ENCODE measurements at places on chromosomes 7 and 10.

- DNase-seq = no peak
Observed at GRCh38 chr10:69916118-69916517, 114.4 kb downstream of the COL13A1 start.

- DNase-seq = no peak
Observed at GRCh38 chr10:10701084-10701611, 316.5 kb upstream of the CELF2 start.

GRCh38 chr7:117237646-117238045 is 85.2 kb downstream of the WNT2 start:
- no peak for DNase-seq

DNA sequence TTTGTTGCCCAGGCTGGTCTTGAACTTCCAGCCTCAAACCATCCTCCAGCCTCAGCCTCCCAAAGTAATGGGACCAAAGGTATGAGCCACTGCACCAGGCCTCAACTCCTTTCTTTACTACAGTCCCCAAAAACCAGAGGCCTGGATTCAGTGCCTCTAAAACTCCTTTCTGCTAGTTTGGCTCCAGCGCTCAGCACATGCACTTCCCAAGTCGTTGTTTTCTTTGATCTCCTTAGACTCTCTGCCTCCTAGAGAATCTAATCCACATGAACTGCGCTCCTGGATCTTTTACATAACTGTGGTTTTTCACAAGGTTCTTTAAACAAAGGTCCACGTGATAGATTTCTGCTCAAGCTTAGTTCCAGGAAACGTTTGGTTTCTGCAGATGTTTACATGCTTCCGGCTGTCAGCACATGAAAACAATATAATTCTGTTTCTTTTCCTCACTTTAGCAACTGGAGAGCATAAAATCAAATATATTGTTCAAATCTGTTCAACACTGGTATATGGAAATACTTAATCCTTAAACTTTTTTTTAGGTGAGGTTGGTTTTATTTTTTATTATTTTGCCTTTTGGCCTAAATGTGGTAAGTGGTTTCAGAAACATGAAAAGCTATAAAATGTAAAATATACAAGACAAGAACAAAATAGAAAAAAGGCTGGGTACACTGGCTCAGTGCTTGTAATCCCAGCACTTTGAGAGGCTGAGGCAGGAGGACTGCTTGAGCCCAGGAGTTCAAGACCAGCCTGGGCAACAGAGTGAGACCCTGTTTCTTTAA is 270.5 kb upstream of the MKLN1 start:
- DNase-seq = no peak

GRCh38 chr10:7596356-7596755 is 70.4 kb downstream of the ITIH5 start:
- DNase-seq = no peak

DNA sequence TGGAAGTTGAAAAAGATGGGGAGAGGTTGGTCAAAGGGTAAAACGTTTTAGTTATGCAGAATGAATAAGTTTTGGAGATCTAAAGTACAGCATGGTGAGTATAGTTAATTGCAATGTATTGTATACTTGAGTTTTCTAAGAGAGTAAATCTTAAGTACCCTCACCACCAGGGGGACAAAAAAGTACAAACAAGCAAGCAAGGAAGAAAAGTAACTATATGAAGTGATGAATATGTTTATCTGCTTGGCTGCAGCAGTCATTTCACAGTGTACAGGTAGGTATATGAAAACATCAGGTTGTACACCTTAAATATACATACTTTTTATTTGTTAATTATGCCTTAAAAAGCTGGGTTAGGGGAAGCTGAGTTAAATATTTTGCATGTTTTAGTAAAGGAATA is 157.3 kb downstream of the PCLO start:
- DNase-seq = no peak

DNA sequence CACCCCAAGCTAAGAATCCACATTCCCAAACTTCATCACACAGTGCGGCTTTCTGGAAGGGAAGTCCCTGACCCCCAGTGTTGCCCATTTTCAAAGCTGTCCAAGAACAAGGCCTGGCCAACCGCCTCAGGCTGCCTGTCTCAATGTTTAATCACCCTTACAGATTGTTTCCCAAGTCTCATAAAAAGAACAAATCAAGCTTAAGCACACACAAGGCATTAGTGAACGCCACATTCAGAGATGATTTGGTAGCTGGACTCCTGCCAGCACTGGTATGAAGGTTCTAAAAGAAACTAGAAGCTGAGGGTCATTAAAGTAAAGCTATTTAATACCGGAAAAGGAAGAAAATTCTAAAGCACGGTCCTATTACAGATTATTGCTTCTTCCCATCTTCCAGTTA is 35.6 kb downstream of the C10orf90 start:
- no peak for DNase-seq

- DNase-seq = no peak
Observed at GRCh38 chr10:95818668-95819067, 62.7 kb downstream of the ENTPD1 start.

GRCh38 chr7:158355456-158356065 is 232.1 kb downstream of the PTPRN2 start:
- DNase-seq = no peak

- DNase-seq = no peak
Observed at GRCh38 chr10:4267086-4267773, 482.2 kb upstream of the KLF6 start.

GRCh38 chr7:46054272-46054671 is 133.2 kb upstream of the IGFBP3 start:
- DNase-seq = no peak

DNA sequence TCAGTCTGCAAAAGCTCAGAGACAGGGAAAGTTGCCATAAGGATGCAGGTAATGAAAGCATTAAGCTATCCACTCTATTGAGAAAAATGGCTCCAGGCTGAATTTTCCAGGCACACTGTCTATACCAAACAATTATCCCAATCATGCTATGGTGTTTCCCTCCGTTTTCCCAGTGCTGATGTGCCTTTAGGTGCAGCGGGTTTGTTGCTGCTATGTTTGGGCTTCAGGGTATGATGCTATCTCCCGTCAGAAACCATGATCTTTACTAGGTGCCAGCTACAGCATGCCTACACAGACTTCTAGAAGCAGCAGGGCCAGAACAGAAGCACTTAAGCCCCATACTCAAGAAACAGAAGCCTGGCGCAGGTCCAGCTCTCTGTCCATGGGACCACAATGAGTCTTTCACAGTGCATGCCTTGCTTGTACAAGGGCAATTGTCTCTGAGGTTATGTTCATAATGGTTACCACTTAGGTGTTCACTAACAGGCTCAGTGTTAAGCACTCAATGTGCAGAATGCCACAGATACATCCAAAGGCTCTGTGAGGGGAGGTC is 19.4 kb downstream of the STEAP1B start:
- no peak for DNase-seq

DNA sequence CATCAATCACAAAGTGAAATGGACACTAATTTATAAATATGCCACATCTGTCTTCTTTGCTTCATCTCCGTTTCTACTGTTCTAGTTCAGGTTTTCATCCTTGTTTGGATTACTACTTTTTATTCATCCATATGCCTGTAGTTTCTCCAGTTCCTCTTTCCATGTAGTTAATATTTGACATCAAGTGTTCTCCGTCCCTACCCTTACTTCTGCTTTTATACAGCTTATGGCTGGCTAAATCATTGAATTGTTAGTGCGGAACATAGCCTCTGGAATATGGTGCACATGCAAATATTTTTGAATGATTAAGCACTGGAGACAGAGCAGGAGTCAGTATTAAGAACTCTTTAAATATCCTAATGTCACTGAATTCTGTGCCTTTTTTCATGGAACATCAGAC is 230.0 kb upstream of the PPP1R3A start:
- DNase-seq = no peak

DNA sequence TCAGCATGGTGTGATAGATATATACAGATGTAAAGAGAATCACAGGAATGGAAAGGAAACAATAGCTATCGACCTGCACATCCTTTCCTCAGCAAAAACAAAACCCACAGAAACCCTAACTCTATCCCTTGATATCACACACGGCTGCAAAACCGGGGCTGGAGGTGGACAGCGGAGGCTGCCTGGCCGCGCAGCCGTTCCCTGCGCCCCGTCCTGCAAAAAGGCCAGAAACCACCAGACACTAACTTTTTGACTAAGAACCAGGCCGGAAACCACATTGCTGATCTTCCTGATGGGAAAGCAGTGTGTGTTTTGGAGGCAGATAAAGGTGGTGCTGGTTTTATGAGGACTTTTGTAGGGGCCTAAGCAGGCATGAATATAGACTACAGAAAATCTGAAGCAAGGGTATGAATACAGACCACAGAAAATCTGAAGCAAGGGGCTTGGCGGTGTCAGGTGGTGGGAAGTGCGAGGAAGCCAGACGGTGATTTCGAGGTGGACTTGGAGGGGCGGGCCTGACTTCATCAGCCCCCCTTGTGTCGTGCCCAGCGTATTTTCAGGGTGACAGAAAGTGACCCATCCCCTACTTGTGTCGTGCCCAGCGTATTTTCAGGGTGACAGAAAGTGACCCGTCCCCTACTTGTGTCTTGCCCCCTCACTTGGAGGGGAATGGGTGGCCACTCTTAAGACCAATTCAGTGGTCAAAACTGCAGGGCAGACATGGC is 123.3 kb downstream of the WDR37 start:
- DNase-seq = no peak

- DNase-seq = no peak
Observed at GRCh38 chr7:15315678-15316077, 246.1 kb downstream of the AGMO start.

DNA sequence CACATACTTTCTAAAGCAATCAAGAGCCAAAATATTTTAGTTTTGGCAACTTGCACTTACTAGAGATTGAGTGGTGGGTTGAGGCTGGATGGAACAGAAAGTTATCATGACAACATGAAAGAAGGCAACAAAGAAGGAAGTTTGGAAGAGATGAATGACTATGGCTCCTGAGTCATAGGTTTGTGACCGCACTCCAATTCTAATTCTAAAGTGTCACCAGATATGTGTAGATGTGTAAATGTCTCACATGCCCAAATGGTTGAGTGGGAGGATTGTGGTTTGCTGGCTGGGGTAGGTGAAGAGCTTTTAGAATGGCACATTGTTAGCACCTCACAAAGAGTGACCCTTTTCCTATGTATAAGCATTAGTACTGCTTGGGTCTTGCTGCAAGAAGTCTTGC is 20.2 kb downstream of the TAS2R16 start:
- DNase-seq = no peak

DNA sequence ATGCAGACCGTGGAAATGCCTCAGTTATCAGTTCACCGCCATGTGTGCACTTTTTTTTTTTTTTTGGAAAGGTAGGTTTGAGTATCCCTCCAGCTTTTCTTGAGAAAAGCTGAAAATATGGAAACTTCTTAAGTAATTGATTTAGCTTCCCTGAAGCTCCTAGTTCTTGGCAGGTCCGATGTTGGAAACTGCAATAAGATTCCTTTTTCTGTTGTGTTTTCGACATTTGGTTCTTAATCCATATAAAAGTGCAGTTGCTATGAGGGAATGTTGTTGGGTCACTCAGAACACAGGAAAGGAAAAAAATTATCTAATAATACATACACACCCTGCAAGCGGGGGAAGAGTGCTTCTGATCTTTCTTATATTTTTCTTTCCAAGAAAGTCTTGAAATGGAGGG is 665.2 kb downstream of the INHBA start:
- no peak for DNase-seq

GRCh38 chr10:22736134-22736533 is 21.8 kb upstream of the PIP4K2A start:
- no peak for DNase-seq

DNA sequence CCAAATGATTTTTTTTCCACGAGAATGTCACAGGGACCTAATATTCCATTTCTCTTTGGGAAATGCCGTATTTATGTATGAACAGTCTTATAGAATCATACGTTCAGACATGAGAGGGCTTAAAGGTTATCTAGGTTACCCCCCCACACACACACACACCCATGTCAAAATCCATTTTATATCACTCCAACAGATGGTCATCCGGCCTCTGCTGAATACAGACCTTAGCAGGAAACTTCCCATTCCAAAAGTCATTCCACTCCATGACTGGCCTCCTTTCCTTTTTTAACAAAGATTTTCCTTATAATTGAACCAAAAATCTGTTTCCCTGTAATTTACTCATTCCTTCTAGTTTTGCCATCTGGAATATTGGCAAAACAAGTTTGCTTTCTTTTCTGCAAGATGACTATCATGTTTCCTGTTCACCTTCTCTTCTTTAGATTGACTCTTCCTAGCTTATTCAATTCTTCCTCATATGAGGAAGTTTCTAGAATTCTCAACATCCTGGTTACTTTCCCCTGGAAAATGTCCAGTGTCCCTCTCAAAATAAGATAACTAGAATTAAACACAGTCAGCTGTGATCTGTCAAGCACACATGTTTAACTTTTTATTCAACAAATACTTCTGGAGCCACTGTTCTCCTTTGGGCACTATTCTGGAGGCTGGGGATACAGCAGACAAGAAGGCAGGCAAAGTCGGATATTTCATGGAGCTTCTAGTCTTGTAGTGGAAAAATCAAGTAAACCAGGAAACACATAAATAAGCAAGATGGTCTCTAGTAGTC is 276.5 kb upstream of the LRGUK start:
- no peak for DNase-seq

DNA sequence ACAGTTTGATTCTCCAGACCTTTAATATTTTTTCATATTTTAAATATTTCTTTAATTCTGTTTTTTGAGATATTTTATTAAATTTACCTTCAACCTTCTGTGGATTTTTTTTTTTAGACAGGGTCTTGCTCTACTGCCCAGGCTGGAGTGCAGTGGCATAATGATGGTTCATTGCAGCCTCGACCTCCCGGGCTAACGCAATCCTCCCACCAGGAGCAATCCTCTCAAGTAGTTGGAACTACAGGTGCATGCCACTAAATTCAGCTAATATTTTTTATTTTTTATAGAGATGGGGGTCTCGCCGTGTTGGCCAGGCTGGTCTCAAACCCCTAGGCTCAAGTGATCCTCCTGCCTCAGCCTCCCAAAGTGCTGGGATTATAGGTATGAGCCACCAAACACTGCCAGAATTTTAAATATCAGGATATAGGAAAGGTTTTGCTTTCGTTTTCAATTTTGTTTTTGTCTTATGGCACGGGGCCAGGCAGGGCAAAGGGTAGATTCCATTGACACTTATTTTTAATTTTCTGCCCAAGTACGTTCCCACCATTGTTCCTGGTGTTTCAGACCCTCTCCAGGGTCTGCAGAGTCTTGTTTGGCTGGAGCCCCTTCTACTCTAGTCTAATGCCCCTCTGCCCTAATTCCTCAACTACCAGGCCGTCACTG is 1.2 kb downstream of the TACC2 start:
- no peak for DNase-seq

DNA sequence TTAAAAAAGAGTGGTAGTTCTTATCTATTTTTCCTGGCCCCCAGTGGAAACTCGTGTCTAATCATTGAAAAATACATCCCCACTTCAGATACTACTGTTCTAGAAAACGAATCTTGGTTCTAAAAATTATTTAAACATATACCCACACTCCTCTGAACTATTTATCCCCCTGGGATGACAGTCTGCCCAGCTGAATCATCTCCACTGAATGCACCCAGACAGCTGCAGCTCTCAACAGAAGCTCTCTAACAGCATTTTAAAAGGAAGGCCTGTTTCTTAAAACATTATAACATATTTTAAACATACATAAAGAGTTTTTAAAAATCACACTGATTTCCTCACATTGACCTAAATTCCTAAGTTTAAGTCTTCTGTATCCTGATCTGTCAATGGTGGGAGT is 544.6 kb upstream of the PHF14 start:
- no peak for DNase-seq

All from NCI-H2171 treated with DMSO at 0.1 percent for 48 hours (cell line).